ENCODE measurements at places on chromosomes 7 and 10. TPM values are rescaled to one million over a fixed set of nuclear protein-coding genes. Genes with fewer than 3 reads are reported as not detected.

Gene BUD31
- 75.3 TPM for total RNA-seq

Gene AGR2
- total RNA-seq, result 55.4 TPM

Gene C10orf53
- not detected for total RNA-seq

Gene CC2D2B
- total RNA-seq, result 2.2 TPM

DNA sequence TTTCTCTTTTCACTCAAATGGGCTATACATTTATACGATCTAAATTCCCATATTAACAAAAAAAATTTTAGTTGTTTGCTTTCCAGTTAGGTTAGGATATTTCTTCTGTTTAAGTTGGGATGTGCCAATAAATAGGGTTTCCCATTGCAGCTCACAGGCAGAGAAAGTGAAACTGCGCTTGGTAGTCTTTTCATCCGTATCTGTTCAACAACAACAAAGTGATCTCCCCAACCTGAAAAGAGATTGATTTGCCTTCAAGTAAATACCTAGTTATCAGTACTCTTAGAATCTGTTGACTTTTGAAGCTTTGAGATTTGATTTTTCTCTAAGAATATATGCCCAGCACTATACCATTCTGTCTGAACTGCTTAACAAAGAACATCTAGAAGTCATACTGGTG is 143.4 kb downstream of the DYNC1I1 start:
- DNase-seq, result no peak

GRCh38 chr7:34155220-34155908 is 250.0 kb downstream of the BMPER start:
- no peak for DNase-seq

DNA sequence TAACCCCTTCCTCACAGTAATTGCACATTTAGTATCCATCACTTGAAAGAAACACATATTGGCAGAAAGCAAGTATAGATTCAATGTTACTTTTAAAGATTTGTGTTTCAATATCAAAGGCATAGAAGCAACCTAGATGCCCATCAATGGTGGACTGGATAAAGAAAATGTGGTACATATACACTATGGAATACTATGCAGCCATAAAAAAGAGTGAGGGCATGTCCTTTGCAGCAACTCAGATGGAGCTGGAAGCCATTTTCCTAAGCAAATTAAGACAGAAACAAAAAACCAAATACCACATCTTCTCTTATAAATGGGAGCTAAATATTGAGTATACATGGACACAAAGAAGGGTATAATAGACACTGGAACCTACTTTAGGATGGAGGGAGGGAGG is 3.6 kb downstream of the OR6V1 start:
- no peak for DNase-seq

GRCh38 chr7:110281362-110281761 is 809.6 kb upstream of the LRRN3 start:
- no peak for DNase-seq

DNA sequence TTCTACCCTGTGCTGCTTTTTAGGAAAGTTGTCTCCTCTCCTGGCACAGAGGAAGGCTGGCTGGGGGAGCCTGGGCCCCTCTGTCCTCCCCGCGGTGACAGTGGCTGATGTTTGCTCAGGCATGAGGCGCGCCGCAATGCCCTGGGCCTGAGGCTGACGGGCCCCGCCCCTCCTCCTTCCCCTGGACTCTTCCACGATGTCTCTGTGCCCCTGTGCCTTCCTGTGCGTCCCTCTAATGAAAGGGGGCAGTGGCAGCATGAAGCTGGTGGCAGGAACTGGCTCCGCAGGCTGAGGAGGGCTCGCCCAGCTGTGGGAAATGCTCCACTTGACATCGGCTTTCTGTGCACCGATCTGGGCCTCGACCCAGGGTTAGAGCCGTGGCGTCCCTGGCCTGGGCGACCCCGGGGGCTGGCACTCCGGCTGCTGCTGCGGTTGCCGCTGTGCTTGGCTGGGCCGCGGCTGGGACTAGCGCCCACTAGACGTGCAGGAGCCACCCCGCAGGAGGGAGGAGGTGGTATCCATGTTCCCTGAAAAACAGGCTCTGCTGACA is 67.9 kb downstream of the ZNF680 start:
- DNase-seq, result no peak

DNA sequence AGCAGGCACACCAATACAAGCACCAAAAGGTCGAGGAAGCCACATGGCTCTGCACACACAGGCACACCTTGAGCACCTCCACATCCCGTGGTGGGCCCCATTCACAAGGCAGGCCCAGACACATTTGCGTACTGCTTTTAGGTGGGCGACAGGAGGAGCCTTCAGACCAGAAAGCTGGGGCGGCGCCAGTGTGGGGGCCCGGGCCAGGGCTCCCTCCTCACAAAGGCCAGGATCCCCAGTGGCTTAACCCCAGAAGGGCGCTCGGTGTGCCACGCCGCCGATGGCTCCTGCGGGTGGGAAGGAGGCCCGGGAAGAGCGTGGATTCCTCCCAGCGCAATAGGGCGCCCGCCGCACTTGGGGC is 2.8 kb upstream of the SMARCD3 start:
- no peak for DNase-seq

GRCh38 chr7:25726170-25726780 is 425.7 kb upstream of the NFE2L3 start:
- DNase-seq, result no peak

DNA sequence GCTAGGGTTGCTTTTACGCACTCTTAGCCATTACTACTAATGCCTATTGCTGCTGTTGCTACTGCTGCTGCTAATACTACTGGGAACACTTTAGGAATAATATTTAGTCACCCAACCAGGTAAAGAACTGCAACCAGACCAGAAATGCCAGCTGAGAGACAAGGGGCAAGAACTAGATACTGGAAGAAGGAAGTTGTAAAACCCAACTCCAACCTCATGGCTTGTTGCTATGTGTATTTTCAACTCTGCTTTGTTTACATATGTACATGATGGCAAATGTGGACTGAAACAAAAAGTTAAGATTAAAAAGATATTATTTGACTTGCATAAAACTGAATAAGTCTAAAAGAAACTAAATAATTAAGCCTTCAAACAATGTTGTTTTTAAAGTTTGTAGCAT is 177.7 kb downstream of the GNAT3 start:
- DNase-seq, result no peak

DNA sequence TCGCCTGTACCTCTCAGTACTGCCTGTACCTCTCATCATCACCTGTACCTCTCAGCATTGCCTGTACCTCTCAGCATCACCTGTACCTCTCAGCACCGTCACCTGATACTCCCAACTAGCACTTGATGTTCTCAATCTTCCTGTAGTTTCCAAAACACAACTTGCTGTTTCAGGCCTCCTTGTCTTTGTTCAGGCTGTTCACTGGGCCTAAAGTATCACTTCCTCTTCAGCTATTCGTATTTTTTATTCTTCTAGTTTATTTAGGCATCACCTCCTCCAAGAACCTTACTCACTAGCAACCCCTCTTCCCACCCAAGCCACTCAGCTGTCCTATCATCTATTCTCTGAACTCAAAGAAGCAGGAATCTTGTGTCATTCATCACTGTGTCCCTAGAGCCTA is 24.1 kb downstream of the OR6B1 start:
- no peak for DNase-seq

DNA sequence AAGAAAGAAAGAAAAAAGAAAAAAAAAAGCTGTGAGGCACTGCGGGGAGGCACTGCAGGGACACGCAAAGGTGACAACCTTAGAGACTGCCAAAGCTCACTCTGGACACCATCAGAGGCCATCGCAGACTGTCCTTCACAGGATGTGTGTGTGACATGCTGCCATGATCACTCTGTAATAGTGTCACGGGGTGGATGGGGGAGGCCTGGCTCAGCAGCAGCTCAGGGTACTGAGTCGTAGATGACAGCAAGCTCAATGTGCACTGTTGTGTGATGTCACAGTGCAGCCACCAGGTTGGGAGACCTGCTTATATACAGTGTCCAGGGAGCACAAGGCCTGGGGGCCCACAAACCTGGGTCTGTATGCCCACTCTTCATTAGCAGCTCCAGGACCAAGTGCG is 83.3 kb downstream of the SLIT1 start:
- DNase-seq, result no peak

Measured in upper lobe of left lung (tissue), 6 donors.